ENCODE measurements at places on chromosomes 13 and 19.
A peak's percentile ranks its signal among the peaks of the same experiment; 100 is the strongest.

GRCh38 chr13:112900226-112900600 lies 68.8 kb upstream of the MCF2L start:
- no peak for DNase-seq

GRCh38 chr19:53977991-53978731 lies 13.3 kb upstream of the CACNG6 start:
- no peak for DNase-seq

DNA sequence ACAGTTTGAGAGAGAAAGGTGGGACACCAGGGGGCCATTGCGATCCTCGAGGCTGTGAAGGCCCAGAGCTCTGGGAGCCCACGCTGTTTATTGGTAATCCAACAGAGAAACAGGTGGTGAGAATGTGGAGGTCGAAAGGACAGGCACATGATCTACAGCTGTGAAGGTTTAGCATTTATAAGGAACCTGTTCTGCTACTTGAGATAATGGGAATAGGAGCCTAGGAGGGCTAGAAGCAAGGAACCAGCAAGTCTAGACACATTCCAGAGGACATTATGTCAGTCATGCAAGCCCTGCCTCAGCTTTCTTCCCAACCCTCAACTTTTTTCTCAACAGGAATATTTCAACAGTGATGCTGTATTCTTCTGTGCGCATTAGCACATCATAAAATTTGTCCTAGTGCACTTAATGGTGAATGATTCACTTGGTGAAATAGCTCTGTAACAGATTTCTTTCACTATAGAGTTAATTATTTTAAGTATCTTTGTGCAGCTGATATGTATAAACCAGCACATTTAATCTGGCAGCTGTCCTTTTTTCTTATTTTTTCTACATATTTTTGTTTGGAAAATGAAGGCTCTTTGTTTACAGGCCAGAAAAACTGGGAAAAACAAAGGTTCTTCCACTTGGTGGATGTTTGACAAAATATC lies 25.4 kb downstream of the ZNF90 start:
- DNase-seq = no peak

- no peak for DNase-seq
Observed at GRCh38 chr13:98988277-98988676, 10.4 kb upstream of the DOCK9 start.

- no peak for DNase-seq
Observed at GRCh38 chr19:3919793-3920192, 13.1 kb upstream of the NMRK2 start.

GRCh38 chr19:47330466-47330869 lies 1.5 kb upstream of the C5AR2 start:
- DNase-seq = no peak

GRCh38 chr13:30998136-30999088 lies 66.0 kb downstream of the TEX26 start:
- peak; percentile 58 for DNase-seq

DNA sequence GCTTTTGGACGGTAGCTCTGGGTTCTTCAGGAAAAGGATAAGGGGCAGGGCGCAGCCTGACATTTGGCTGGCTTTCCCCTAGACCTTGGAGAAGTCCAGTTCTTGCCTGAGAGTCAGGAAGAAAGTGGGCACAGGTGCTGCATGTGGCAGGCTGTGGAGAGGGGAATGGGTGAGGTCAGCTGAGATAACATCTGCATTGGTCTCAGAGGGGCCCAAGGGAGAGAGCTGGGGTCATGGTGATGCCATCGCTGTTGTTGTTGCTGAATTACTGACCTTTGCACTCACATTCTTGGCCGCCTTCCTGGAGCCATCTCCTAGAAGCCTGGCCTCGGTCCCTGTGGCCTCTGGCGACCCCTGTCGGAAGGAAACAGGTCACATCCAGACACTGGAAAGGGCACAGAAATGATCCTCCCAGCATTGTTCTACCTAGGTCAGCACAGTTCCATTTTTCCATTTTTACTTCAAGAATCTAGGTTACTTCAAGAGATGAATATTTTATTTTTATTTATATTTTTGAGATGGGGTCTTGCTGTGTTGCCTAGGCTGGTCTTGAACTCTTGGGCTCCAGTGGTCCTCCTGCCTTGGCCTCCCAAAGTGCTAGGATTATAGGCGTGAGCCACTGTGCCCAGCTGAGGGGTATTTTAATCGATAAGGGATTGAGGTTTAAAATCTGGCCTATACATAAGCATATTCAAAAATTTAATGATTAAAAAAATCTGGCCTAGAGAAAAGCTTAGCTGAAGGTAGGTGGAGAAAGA lies 6.5 kb upstream of the LIPE start:
- DNase-seq = no peak

- no peak for DNase-seq
Observed at GRCh38 chr13:109859216-109859835, 72.9 kb upstream of the IRS2 start.

GRCh38 chr19:10010247-10010691 lies at the start of gene COL5A3:
COL5A3 (minus strand) TSS chr19:10010504; CDS start chr19:10010385, 119 bp downstream.
- DNase-seq = no peak

DNA sequence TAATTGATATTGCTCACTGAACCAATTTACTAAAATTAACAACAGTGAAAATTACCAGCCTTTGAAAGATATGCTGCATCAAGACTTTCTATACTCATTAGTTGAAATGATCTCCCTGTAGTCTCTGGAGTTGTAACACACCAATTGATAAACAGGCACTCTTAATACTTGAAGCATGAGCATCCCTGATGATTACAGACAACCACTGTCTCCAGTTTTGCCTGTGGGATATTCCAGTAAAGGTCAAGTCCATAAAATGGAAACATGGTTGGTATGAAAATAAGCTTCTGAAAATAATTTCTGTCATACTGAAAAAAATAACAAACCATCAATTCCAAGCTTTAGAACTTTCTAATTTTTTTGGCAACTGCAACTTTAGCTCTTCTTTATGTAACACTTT lies 405.8 kb downstream of the SPRY2 start:
- no peak for DNase-seq

DNA sequence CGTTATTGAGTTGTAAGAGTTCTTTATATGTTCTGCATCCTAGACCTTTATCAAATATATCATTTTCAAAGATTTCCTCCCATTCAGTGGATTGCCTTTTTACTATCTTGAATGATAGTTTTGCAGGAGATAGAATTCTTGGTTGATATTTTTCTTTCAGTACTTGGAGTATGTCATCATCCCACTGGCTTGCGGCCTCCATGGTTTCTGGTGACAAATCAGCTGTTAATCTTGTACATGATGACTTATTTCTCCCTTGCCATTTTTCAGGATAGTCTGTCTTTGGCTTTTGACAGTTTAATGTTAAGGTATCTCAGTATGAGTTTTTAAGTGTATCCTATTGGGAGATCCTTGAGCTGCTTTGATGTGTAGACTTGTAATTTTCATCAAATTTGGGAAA lies 8.5 kb downstream of the ZNF557 start:
- no peak for DNase-seq

DNA sequence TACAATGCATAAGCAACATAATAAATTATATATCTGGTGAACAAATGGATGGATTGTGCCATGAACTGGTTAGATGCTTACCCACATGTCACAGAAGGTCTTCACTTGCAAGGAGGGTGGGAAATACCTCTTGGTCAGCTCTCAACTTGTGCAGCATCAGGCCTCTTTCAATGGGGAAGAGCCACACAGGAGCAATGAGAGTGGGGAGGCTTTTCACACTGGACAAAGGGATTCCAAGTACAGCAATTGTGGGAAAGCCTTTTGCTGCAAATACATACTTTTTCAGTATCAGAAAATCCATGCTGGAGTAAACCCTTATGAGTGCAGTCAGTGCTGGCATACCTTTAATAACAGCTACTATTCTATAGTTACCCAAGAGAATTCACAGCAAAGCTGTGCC lies 11.8 kb upstream of the ZNF543 start:
- DNase-seq = no peak
